ENCODE measurements at places on chromosomes 1 and 21.

DNA sequence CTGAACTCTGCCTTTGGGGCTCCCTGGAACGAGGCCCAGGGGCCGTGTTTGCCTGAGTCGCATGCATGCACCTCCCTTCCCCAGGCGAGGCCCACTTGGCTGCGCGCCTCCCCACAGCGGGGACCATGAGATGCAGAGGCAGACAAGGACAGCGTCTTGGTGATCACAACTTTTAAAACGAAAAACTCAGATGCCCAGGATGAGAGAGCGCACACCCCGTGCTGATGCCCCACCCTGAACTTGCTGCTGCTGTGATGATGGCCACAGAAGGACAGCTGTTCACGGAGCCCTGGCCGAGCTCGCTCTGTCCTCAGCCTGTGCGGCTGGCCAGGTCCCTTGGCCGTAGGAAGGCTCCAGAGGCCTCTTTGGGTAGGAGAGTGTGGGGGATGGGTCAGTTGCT is 11.4 kb upstream of the PRMT2 start:
- DNase-seq = no peak

GRCh38 chr1:85148524-85149250 is 52.1 kb downstream of the SYDE2 start:
- no peak for DNase-seq

GRCh38 chr1:161069241-161069640 is 450 bp downstream of the ARHGAP30 start:
- DNase-seq = no peak

GRCh38 chr1:182430263-182431068 is 19.5 kb upstream of the RGSL1 start:
- DNase-seq = peak; percentile 88

- no peak for DNase-seq
Measured at GRCh38 chr1:58857680-58858673, 74.1 kb upstream of the JUN start.

- DNase-seq = no peak
Measured at GRCh38 chr1:174200746-174201145, 41.4 kb downstream of the RABGAP1L start.

DNA sequence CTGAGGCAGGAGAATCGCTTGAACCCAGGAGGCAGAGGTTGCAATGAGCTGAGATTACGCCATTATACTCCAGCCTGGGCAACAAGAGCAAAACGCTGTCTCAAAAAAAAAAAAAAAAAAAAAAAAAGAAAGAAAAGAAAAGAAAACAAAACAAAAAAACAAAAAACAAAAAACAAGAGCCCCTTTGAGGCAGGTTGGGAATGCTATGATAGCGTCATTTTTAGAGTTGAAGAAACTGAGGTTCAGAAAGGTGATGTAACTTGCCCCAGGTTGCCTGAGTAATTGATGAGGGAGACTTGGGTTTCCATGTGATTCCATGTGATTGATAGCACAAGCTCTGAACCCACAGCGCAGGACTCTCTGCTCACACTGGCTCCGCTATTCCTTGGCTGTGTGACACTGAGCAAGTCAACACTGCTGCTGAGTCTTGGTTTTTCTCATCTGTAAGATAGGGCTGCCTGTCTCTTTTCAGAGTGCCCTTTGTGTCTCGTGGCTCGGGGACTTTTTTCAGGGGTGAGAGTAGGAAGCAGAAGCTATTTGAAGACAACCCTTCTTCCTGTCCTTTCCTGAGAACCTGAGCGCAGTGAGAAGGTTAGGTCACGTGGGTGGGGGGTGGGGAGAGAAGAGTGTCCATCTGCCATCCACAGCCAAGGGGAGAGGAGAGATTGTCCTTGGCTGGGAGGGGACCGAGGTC is 2.5 kb downstream of the CNR2 start:
- DNase-seq = no peak

DNA sequence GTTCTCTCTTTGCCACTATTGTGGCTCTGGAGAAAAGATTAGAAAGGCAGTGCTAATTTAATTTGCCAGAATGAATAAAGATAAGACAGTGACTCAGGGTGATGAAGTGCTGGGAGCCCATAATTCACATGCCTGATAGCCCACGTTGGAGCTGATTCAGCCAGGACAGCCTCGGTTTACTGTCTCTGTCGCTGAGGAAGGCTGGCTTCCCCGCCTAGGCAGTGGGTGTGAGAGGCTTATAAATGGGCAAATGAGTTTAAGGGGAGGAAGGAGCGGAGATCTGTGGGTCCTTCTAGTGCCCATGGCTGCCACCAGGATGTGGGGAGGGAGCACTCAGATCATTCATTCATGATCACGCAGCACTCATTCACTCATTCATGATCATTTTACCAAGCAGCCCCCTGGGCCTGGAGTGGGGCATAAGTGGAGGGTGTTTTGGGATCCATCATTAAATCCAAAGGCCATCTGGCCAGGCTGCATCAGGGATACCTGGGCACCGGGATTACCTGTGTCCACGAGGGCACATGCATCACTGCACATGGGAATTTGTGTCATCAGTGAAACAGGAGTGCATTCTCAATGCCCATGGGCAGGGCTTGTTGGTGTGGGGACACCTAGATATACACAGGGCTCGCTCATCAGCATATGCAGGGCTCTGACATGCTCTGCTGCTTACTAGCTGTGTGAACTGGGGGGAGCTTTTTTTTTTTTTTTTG is 315.4 kb downstream of the MATN1 start:
- no peak for DNase-seq

DNA sequence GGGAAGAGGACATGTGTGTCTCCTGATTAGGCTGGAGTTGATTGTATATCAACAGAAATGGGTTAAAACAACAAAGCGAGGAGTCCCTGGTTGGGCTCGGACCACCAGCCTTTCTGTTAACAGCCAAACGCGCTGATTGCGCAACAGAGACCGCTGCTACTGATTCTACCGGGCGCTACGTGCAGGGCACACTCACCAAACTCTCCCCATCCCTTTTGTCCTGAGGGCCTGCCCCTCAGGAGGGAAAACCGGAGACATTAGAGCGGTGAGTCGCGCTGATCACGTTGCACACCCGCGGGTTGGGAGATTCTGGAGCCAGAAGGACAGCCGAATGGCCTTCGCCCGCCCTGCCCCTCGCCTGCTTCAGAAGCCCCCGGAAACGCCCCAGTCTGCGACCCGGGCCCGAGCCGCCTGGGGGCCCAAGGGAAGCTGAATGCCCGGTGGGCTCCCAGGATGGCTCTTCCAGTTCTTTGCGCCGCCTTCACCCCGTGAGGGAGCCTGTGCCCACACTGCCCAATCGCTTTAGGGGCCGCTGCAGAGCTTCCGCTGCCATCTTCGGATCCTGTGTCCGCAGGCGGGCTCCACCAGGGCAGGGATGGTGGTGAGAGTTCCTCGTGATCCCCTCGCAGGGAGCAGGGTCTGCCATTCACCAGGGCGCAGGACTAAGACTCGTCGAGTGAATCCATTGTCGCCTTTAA is 165.4 kb upstream of the NBPF11 start:
- DNase-seq = no peak

GRCh38 chr1:65581119-65581518 is 160.7 kb downstream of the LEPR start:
- no peak for DNase-seq

DNA sequence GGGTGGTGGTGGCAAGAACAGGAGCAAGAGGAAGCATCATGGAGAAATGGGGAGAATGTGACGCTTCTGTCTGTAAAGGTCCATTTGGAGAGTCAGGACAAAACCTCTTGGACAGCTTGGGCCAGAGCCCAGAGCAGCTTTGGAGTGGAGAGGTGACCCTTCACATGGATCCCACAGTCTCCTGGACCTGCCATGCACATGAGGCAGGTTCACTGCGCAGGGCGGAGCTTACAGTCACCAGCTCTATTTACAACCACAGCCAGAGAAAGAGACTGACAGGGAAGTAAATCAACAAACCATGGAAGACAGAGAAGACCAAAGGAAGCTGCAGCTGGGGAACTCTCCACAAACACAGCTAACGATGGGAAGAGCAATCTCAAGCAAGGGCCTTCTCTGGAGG is 828 bp upstream of the RGS8 start:
- DNase-seq = no peak

- DNase-seq = no peak
Measured at GRCh38 chr1:203999618-204000017, 73.3 kb upstream of the SOX13 start.

DNA sequence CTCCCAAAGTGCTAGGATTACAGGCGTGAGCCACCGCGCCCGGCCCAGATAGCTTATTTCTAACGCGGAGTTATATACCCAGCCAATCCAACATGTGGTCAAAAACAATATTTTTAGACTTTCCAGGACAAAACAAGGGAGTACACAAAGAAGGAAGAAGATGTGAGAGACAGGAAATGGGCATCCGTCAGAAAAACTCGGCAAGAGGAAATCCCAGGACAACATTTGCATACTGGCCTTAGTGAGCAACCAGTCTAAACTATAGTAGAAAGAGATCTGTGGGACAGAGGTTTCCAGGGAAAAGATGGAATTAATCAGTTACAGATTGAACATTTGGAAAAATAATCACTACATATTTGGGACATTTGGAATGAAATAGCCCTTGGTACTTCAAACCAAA is 11.4 kb downstream of the ARMH1 start:
- no peak for DNase-seq

GRCh38 chr1:182974506-182975191 is 21.7 kb upstream of the SHCBP1L start:
- DNase-seq = no peak

DNA sequence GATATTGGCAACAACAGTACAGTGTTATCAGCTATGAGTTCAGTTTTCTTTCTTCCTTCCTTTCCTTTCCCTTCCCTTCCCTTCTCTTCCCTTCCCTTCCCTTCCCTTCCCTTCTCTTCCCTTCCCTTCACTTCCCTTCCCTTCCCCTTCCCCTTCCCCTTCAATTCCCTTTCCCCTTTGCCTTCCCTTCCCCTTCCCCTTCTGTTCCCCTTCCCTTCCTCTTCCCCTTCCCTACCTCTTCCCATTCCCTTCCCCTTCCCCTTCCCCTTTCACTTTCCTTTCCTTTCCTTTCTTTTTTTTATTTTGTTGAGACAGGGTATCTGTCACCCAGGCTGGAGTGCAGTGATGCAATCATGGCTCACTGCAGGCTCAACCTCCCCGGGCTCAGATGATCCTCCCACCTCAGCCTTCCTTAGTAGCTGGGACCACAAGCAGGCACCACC is 72.3 kb upstream of the CAPZB start:
- no peak for DNase-seq

DNA sequence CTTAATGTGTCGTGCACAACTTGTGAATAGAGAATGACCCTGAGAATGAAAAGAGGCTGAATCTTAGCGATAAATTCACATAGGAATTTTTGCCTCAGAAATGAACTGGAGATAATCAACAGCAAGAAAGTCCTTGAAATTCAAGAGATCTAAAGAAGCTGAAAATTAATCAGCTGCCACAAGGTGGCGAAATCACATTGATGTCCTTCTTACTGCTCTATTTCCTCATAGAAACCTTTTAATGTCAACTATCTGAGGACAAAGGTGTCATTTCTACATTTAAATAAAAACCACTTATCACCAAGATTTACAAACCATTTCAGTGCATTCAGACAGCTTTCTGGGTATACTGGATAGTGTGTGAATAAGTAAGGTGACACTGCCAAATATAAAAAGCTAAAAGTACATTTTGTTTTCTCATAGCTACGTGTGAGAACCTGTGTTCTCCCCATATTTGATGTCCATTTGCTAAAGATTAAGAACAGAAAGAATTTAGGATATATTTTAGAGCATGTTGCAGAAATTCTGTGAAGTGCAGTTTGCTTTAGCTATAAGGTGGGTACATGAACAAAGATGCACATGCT is 485.3 kb upstream of the PTBP2 start:
- DNase-seq = peak; percentile 70

GRCh38 chr21:32245971-32246370 is 32.9 kb downstream of the MIS18A start:
- no peak for DNase-seq

GRCh38 chr1:19563324-19564097 is 78.2 kb upstream of the CAPZB start:
- DNase-seq = no peak

DNA sequence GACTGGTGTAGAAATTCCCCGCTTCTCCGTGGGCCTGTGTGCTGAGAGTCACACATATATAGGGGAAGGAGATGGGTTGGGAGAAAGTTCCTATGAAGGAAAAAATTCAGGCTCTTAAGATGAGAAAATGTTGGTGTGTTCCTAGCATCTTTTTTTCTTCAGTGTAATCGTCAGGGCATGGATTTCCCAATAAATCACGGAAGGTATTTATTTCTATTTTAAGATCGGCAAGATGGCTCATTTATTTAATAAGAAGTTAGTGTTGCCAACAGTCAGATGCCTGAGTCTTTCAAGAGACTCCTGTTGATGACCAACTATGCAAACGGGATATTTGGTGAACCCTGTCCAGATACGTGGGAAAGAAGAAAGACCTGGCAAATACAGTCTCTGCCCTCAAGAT is 58.2 kb downstream of the TGFB2 start:
- no peak for DNase-seq

DNA sequence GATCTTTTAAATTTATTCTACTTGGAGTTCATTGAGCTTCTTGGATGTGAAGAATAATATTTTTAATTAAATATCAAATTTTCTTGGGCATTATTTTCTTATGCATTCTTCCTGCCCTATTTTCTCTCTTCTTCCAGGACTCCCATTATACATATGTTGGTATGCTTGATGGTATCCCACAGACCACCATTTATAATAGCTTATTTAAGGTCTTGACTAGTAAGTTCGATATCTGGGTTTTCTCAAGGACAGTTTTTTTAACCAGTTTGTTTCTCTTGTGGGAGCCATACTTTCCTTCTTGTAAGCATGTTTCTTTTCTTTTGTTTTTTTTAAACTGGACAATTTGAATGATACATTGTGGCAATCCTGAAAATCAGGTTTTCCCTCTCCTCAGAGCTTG is 15.4 kb upstream of the DDR2 start:
- DNase-seq = no peak

DNA sequence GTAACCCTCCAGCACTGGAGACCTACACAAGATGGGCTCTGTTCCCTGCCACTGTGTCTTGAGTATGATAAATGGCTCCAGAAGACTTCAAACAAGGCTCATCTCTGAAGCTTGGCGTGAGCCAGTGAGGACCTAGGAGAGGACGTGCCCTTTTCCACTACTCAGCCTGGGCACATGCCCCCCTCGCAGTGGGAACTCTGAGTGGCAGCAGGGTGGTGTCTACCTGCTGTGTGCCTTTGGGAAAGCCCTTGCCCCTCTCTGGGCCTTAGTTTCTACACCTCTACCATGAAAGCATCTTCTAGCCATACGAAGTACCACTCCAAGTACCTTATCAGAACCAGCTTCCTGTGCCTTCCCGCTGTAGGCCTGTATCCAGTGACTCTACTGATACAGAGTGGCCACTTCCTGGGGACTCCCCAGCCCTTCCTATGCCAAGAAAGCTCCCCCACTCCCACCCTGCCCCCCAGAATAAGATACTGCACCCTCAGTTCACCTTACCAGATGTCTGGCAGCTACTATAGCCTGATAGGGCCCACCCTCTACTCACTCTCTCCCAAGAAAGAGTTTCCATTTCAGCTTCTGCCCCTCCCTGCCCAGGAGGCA is 3.1 kb upstream of the MOB3C start:
- no peak for DNase-seq

GRCh38 chr1:29344336-29344735 is 108.0 kb downstream of the PTPRU start:
- no peak for DNase-seq

GRCh38 chr1:162326559-162326958 is 50.1 kb downstream of the SPATA46 start:
- no peak for DNase-seq

All from Kasumi-1 (cell line).